SJSA1 (cell line): ENCODE measurements at places on chromosomes 6 and 20. TPM values are rescaled to one million over a fixed set of nuclear protein-coding genes. Genes with fewer than 3 reads are reported as not detected.

- DNase-seq: no peak
These were observed 33.0 kb downstream of the METTL24 start for GRCh38 chr6:110325197-110325596.

GRCh38 chr6:37653933-37654565, 43.6 kb downstream of the MDGA1 start:
- DNase-seq: peak; percentile 32

GRCh38 chr6:39980839-39981580, 46.7 kb upstream of the MOCS1 start:
- DNase-seq: no peak

DNA sequence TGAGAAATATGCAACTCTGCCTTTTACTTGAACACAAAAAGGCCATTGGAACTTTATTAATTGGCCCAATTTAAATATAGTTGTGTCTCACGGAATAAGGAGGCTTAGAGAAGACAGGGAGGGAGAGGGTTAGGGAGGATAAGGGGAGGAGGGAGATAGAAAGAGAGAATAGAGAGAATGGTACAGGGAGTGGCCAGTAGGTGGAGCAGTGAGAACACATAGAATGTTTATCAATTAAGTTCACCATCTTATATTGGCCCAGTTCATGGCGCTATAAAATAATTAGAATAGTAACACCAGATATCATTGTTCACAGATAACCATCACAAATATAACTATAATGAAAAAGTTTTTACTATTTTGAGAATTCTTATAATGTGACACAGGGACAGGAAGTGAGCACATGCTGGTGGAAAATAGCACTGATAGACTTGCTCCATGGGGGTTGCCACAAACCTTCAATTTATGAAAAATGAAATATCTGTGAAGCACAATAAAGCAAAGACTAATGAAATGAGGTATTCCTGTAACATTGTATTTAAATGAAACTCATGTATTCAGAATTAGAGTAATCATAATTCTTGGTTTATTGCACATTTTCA, 374.1 kb upstream of the MANEA start:
- DNase-seq: no peak

Gene CRISP2
- total RNA-seq: not detected in 2 replicates
